ENCODE measurements at places on chromosomes 2 and 18.
A peak's percentile ranks its signal among the peaks of the same experiment; 100 is the strongest.

- DNase-seq: no peak
Measured at GRCh38 chr2:136653861-136654260, 111.5 kb upstream of the THSD7B start.

GRCh38 chr2:42959234-42960001 lies 167.0 kb upstream of the HAAO start:
- DNase-seq: no peak

DNA sequence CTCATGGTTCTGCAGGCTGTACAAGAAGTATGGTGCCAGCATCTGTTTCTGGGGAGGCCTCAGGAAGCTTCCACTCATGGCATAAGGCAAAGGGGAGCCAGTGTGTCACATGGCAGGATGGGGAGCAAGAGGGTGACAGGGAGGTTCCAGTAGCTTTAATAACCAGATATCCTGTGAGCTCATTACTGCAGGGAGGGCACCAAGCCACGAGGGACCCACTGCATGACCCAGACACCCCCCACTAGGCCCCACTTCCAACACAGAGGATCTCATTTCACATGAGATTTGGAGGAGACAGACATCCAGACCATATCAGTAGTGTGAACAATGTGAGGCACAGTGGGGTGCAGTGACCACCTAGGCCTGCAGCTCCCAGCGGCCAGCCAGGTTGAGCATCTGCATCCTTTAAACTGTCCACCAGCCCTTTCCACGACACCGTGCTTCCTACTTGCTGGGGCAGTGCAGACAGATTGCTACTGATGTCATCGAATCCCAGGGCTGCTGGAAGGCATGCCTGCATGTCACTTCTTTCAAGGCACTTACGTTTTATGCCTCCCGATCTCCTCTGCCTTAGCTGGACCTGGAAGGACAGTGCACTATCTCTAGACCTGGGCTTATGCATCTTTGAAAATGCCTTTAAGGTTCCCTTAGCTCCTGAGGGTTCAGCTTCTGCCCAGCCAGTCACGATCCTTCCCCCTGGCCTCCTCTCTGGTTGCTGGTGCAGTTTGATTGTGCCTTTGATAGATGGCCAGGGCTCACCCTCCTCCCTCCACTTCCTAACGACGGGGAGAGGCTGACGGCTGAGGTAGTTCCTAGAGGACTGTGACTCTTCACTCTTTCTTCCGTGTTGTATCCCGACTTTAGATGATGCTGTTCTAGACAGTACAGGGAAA lies 174.3 kb downstream of the FAM210A start:
- DNase-seq: no peak

- DNase-seq: no peak
Measured at GRCh38 chr2:203453858-203454451, 81.1 kb downstream of the RAPH1 start.

- DNase-seq: no peak
Measured at GRCh38 chr18:13233787-13234783, 15.5 kb downstream of the LDLRAD4 start.

DNA sequence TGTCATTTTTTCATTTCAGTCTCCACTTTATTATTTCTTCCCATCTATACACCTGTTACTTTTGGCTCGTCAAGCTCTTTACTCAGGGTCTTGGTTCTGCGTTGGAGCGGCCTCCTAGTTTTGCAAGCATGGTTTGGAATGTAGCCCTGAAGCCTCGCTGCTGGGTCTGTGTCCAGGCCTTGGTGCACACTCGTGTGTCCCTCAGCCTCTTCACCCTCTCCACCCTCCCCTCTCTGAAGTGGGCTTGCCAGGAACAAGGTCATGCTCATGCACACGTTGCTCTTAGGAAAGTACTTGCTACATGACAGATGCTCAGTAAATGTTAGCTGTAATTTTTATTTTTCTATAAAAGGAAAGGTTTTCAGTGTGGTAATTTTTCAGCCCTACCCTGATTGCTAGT lies 147.0 kb downstream of the ATP9B start:
- DNase-seq: no peak

GRCh38 chr2:29923110-29923721 lies 1.8 kb upstream of the ALK start:
- peak; percentile 22 for DNase-seq

- no peak for DNase-seq
Measured at GRCh38 chr2:158189526-158189925, 87.8 kb downstream of the UPP2 start.

GRCh38 chr2:7730449-7730848 lies 813.2 kb downstream of the RNF144A start:
- no peak for DNase-seq

DNA sequence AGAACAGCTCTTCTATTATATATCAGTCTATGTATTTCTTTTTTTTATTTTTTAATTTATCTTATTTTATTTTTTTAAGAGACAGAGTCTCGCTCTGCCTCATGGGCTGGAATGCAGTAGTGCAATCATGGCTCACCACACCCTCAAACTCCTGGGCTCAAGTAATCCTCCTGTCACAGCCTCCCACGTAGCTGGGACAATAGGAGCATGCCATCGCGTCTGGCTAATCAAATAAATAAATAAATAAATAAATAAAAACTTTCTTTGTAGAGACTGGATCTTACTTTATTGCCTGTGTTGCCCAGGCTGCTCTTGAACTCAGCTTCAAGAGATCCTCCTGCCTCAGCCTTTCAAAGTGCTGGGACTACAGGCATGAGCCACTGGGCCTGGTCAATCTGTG lies 117.0 kb downstream of the RBMS1 start:
- DNase-seq: no peak

GRCh38 chr2:230795856-230796255 lies 68.9 kb upstream of the ITM2C start:
- no peak for DNase-seq

- no peak for DNase-seq
Measured at GRCh38 chr18:26002375-26002910, 88.0 kb downstream of the SS18 start.

GRCh38 chr18:9835825-9836224 lies 49.9 kb upstream of the TXNDC2 start:
- no peak for DNase-seq

GRCh38 chr2:166184789-166185188 lies 57.0 kb upstream of the SCN1A start:
- no peak for DNase-seq

GRCh38 chr2:16817305-16818202 lies 151.9 kb upstream of the CYRIA start:
- no peak for DNase-seq

- DNase-seq: no peak
Measured at GRCh38 chr2:232386490-232386739, 7.9 kb downstream of the ALPP start.

DNA sequence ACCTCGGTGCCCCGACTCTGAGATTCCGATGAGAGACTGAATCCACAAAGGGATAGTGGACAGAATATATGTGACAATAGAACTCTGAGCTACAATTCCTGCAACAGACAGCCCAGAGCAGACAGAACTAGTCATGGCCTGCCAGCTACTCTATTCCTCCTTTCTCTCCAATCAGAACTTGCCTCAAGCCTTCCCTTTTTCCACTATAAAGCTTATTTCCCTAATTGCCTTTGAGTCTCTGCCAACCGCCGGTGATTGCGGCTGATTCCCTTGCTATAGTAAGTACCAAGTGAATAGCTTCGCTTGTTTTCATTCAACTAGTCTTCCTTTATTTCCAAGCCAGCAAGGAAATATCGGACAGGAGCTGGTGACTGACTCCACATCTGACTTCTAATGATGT lies 96.8 kb downstream of the DSC3 start:
- DNase-seq: no peak

DNA sequence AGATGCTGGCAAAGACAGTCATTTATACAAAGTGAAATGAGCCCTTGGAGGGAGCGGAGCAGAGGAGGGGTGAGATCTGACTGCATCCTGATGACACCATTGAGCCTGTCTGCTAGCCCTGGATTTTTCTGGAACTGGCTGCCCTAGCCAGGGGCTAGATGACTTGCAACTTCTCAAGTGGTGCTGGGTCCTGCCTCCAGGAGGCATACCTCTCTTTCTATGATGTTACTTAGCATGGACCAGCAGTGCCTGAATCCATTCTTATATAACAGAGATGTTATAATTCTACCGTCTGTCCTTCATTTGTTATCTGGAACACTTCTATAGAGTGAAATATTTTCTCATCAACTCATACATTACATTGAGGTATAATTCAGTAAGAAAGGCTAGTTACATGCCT lies 8.5 kb upstream of the TWIST2 start:
- DNase-seq: no peak

GRCh38 chr18:39347701-39348100 lies 1782.1 kb upstream of the CELF4 start:
- DNase-seq: no peak

DNA sequence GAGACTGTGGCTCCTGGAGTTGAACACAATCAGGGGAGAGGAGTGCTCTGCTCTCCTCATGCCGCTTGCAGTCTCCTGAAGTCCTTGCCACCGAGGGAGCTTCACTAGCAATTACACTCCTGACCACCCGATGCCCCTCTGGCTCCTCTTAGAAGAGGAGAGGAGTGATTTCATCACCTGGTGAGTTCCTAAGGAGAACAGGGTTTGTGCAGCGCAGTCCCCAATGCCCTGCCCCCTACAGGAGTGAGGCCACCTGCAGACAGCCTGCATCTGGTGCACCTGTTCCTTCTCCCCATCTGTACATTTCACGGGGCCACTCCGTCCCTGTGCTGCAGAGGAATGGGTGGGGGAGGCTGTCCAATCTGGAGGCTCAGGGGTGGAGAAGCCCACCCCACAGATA lies 267.2 kb downstream of the HRH4 start:
- DNase-seq: no peak

DNA sequence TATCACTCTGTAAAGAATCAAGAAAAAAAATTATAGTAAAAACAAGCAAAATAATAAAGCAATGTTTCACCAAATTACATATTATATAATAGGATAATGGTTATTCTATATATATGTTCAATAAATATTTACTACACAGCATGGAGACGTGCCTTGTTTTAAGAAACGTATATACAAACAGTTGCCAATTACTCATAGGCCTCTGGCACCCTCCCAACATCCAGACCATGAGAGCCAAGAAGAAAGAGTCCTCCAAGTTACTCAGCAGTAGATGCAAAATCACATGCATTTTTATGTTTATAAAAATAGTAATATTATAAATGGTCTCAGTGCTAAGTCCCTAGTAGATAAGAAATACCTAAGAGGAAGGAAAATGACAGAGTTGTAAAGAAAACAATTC lies 64.8 kb downstream of the REV1 start:
- DNase-seq: no peak

- no peak for DNase-seq
Measured at GRCh38 chr18:56276466-56276865, 361.9 kb downstream of the TXNL1 start.

- DNase-seq: peak; percentile 39
Measured at GRCh38 chr2:179264368-179265081, at the start of gene SESTD1. Gene SESTD1, minus strand, starts transcription at chr2:179264832. Its CDS starts 72,991 bp downstream, at chr2:179191841.

GRCh38 chr2:38581193-38582147 lies 21.3 kb downstream of the HNRNPLL start:
- no peak for DNase-seq

DNA sequence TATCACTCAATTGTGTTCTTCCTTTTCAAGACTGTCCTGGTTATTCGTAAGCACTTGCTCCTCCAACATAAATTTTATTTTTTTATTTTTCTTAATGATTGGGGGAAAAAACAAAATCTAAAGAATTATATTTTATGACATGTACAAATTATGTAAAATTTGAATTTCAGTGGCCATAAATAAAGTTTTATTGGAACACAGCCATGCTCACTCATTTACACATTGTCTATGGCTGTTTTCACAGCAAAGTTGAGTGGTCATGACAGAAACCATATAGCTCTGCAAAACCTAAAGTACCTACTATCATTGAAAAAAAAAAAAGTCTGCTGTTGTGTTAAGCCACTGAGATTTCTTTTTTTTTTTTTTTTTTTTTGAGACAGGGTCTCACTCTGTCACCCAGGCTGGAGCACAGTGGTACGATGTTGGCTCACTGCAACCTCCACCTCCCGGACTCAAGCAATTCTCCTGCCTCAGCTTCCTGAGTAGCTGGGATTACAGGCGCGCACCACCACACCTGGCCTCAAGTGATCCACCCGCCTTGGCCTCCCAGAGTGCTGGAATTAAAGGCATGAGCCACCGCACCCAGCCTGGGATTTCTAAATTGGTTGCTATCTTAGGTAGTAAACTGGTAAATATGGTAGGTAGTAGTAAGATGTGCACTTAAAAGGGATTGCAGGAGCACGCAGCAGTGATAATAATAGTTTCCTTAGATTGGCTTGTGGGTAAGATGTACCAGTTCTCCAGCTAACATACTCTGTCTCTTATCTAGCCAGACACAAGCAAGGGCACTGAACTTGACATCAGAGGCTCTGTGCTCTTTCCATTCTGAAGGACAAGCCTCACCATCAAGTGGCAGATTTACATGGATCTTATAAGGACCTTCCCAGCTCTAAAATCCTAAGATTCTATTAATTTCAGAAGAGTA lies 44.4 kb downstream of the KCNG3 start:
- DNase-seq: no peak

DNA sequence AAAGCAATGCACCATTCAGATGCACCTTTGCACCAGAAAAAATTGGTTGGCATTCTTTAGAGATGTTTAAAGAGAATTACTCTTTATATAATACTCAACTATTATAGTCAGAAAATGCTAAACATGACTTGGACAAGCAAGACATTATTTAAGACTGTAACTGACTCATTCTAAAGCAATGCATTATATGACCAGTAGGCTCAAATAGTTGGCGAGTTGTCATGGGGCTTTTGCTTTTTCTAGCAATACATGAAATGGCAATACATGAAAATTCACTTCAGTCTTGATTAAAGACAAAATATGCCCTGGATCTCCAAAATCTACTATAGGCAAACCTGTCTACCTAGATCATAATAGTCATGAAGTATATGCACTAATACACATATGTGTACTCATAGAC lies 216.9 kb upstream of the VWC2L start:
- DNase-seq: no peak

GRCh38 chr18:42052122-42052708 lies 97.2 kb downstream of the PIK3C3 start:
- no peak for DNase-seq

- no peak for DNase-seq
Measured at GRCh38 chr2:20356042-20356441, 5.4 kb upstream of the PUM2 start.

GRCh38 chr2:38656866-38657480 lies 8.9 kb upstream of the GALM start:
- DNase-seq: no peak

GRCh38 chr2:232412986-232413385 lies 6.3 kb downstream of the ALPG start:
- no peak for DNase-seq

GRCh38 chr18:71725256-71725655 lies 818.9 kb downstream of the CBLN2 start:
- no peak for DNase-seq

DNA sequence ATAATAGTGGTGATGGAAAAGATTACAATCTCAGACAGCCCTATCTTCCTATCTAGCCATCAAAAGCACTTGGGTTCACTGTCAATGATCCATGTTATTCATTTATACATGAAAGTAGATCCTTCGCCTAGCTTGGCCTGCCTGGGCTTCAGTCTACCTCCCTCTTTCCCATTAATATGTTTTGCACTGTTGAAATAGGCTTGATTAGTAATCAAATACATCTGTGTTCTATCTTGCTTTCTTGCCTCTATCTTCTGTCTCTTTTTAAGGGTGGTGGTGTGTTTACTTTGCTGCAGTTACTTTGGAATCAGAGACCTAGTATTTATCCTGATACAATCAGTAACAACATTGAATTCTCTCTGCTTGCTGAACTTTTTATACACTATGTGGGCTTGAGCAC lies 521.2 kb downstream of the TNS1 start:
- DNase-seq: no peak

- no peak for DNase-seq
Measured at GRCh38 chr18:48994044-48994651, 43.4 kb upstream of the SMAD7 start.

GRCh38 chr2:105369777-105370690 lies 28.8 kb downstream of the FHL2 start:
- peak; percentile 75 for DNase-seq
